ENCODE measurements at places on chromosomes 1 and 21. TPM values are rescaled to one million over a fixed set of nuclear protein-coding genes. Genes with fewer than 3 reads are reported as not detected.

OR14K1 gene
- not detected for total RNA-seq

PLA2G5 gene
- not detected for total RNA-seq

DNA sequence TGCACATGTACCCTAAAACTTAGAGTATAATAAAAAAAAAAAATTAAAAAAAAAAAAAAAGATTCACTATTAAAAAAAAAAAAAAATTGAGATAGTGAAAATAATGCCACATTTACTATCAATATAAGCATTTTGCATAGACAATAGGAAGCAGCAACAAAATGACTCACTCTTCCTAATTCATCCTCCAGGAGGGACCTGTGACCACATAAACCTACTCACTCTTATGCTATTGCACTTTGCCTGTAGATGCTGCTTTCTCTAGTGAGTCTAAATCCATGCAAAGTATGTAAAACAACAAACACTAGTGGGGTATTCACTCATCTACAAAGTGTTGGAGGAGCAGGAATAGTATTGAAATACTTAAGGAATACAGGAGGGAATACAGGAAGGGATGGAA is 2.9 kb downstream of the OR10J5 start:
- DNase-seq = no peak

GRCh38 chr1:182955596-182956588 is 2.9 kb upstream of the SHCBP1L start:
- no peak for DNase-seq

DNA sequence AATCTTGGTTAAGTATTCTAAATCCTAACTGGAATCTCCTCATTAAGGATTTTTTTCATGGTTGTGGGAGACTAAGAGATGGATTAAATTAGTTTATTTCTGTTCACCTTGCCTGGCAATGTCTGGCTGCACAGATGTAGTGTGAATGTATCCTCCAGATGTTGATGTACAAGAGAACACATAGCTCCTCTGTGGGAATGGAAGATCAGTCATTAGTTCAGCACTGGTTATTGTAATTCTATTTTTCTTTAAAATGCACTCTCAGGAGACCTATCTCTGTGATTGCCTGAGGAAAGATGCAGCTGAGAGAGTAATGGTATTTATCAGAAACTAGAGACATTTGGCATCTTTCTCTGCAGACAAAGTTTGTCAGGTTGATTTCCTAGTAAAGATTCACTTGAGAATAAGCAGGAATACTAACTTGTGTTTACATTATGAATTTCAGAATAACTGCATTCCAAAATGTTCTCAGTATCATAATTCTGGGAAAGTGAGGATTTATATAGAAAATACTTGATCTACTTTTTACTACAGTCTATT is 178.6 kb downstream of the GIPC2 start:
- DNase-seq = no peak
